RCC 7860 (cell line): ENCODE measurements at places on chromosomes 13 and 19.

GRCh38 chr19:6099599-6099998 is 10.7 kb downstream of the RFX2 start:
- no peak for DNase-seq

- DNase-seq, result no peak
Measured at GRCh38 chr13:112065867-112066623, 904 bp upstream of the SOX1 start.

DNA sequence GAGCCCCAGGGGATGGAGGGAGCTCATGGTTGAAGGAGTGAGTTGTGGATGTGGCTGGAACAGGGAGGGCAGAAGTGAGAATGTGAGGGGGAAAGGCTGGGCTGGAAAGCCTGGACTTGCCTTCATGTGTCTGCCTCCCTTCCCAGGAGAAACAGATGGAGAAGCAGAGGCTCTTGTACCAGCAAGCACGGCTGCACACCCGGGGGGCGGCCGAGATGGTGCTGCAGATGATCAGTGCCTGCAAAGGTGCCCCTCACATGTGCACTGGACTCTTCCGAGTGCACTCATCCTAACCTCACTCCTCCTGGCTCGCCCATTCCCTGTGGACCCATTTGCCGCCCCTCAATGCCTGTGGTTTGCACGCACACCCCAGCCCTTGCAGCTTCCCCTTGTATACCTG is 83.2 kb downstream of the MAP4K1 start:
- no peak for DNase-seq

DNA sequence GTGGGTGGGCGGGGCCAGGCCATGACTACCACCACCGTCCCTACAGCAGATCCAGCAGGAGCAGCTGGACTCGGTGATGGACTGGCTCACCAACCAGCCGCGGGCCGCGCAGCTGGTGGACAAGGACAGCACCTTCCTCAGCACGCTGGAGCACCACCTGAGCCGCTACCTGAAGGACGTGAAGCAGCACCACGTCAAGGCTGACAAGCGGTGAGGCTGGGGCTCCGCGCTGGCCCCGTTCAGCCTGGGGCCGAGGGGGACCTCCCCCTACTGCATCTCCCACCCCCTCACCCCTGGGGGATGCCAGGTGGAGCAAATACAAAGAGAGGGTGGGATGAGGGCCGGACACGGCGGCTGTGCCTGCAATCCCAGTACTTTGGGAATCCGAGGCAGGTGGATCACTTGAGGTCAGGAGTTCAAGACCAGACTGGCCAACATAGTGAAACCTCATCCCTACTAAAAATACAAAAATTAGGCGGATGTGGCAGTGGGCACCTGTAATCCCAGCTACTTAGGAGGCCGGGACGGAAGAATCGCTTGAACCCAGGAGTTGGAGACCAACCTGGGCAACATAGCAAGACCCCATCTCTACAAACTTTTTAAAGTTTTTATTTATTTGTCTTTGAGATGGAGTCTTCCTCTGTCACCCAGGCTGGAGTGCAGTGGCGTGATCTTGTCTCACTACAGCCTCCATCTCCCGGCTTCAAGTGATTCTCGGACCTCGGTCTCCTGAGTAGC is 18.1 kb upstream of the CELF5 start:
- no peak for DNase-seq

DNA sequence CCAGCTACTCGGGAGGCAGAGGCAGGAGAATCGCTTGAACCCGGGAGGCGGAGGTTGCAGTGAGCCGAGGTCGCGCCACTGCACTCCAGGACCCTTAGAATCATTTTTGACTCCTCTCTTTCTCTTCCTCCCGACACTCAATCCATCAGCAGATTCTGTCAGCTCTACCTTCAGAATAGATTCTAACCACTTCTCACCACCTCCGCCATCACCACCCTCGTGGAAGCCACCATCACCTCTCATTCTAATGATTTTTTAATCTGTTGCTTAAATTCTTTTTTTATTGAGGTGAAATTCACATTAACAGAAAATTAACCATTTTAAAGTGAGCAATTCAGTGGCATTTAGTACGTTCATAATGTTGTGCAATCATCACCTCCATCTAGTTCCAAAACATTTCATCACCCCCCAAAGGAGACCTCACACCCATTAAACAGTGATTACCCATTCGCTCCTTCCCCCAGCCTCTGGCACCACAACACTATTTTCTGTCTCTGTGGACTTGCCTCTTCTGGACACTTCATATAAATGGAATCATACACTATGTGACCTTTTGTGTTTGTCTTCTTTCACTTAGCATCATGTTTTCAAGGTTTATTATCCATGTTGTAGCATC is 5.0 kb upstream of the CCDC61 start:
- DNase-seq, result no peak

- DNase-seq, result no peak
Measured at GRCh38 chr13:83987394-83987793, 105.1 kb upstream of the SLITRK1 start.

DNA sequence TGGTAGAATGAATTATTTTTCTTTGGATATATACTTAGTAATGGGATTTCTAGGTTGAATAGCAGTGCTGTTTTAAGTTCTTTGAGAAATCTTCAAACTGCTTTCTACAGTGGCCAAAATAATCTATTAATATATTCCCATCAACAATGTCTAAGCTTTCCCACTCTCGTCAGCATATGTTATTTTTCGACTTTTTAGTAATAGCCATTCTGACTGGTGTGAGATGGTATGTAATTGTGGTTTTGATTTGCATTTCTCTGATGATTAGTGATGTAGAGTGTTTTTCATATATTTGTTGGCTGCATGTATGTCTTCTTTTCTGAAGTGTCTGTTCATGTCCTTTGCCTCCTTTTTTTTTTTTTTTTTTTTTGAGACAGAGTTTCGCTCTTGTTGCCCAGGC is 90.2 kb upstream of the CSNK1A1L start:
- no peak for DNase-seq

- no peak for DNase-seq
Measured at GRCh38 chr13:99046851-99047250, 69.0 kb upstream of the DOCK9 start.

DNA sequence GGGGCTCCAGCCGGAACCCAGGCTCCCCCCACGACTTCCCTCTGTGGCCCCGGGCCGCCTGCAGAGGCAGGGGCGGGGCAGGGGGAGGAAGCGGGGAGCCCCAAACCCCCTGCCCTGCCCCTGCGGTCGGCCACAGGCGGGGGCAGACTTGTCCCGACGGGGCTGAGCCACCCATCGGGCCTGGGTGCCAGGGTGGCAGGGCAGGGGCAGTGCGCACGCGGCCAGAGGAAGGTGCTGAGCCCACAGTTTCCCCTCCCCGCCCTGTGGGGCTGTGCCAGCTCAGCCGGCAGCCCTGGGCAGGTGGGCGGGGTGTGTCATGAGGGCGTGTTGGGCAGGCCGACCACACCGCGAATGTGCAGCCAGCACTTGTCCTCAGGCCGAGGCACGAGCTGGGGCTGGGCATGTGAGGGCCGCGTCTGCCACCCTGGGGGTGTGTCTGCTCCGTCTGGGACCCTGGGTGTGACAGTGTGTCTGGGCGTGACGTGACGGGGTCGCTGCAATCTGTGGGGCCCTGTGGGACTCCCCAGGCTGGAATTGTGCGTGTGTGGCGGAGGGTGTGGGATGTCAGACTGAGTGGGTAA is 17.7 kb downstream of the CCDC97 start:
- DNase-seq, result peak; percentile 72

DNA sequence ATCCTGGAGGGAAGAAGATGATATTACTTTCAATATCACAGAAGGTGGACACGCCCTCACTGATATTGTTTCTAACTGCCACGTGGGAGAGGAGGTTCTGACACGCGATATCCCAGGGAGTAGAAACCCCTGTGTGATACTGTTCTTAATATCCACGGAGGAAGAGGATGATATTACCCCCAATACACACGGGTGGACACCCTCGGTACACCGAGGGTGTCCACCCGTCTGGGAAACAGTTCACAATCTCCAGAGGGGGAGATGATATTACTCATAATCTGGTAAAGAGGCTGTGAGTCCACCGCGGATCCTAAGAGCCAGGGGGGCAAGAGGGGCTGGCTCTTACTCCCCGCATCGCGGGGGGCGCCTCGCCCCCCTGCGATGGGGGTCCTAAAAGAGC is 29.7 kb upstream of the RGCC start:
- DNase-seq, result no peak

GRCh38 chr13:85601526-85601925 is 197.7 kb downstream of the SLITRK6 start:
- DNase-seq, result no peak

GRCh38 chr19:40381321-40381720 is 8.7 kb downstream of the HIPK4 start:
- no peak for DNase-seq

- DNase-seq, result no peak
Measured at GRCh38 chr19:1483979-1484428, 5.0 kb upstream of the C19orf25 start.

GRCh38 chr19:21674454-21674853 is 92.9 kb downstream of the ZNF100 start:
- DNase-seq, result no peak

DNA sequence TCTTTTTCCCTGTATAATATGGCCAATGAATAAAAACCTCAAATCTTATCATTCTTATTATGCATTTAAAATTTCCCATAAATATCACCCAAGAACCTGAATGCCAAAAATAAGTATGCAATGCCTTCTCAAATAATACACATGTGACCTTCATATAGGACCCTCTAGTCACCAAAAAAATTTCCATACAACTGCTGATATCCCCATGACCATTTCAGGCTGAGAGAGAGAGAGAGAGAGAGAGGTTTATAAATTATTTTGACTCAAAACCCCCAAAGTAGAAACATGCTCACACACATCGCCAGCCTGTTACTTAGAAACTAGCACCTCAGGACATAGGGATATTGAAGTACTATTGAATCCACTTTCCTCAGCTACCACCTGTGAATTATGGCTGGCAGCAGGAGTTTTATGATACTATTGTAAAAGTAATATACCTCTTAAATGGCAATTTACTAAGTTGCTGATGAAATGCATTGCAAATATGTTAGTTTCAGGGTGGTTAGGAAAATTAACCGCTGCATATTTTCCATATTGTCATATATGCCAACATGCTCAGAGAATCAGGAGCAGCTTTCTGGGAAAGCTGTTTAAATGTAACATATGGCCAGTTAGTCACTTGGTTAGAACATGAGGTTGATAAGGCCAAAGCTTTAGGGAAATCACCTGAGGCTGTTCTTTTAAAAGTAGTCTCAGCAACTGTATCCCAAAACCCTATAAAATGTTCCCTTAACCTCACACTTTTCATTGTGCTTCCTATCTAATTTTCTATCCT is 230.8 kb downstream of the DCT start:
- no peak for DNase-seq

- no peak for DNase-seq
Measured at GRCh38 chr19:4172861-4173473, 9.4 kb downstream of the SIRT6 start.

DNA sequence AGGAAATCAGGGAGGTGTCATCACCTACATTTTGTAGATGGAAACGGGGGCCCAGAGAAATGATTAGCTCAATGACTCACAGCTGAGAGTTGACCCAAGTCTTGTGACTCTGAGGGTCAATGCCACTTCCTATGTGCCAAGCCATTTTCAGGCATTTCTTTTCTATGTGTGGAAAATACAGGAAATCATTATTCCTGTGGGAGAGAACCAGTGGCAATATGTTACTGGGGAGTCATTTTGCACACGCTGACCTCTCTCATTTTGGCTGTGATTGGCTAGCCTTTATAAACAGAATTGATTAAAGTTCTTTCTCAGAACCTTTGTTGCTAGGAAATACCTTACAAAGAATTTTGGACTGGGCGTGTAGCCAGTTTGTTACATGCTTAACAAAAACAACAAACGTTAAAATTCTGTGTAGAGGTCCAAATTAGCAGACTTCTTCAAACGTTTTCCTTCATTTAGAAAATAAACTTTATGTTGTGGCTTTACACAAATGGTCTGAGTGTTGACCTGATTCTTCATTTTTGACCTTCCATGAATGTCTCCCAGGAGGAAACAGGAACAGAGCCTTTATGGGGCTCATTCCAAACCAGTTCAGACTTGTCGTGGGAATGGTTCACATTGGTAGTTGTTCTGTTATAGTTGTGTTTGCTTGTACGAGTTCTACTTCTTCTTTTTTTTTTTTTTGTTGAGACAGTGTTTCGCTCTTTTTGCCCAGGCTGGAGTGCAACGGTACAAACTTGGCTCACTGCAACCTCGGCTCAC is 11.4 kb downstream of the PCCA start:
- peak; percentile 78 for DNase-seq

DNA sequence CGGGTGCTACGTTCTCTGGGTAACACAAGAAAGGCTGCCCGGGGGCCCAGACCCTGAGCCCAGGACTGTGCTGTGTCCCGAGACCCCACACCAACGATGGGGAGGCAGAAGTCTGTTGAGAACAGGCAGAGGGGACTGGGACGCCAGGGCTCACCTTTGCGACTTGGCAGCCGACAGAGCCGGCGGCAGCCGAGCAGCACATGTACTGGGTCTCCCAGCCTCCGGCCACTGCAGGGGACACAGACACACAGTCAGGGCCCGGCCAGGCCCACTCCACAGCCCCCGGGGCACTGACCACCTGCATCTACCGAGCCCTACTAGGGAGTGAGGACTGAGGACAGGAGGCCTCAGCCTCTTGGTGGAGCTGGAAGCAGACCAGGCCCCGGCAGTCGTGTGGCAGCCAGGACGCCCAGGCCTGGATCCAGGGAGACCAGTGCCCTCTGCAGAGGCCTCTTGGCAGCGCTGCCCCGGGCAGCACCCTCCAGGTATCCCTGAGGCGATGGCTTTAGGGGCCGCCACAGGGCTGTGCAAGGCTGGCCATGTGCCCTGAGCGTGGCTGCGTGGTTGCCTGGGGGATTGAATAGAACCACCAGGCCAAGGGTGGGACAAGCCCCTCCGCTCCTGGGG is 5.6 kb upstream of the ATP8B3 start:
- no peak for DNase-seq

- no peak for DNase-seq
Measured at GRCh38 chr19:19140476-19140875, 2.2 kb upstream of the TMEM161A start.

DNA sequence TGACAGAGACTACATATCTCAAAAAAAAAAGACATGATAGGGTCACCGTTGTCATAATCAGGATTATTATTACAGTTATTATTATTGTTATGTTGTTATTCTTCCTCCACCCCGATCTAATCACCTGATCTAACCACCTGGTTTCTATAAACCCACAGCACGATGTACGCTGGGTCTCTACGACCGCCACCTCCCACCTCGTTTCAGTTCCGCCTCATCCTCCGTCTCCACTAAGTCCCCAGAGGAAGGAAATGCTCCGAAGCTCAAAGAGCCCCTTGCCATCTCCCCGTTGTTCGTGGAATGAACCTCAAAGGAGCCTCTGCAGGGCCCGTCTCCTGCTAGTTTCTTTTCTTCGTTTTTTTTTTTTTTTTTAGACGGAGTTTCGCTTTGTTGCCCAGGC is 15.9 kb upstream of the MEIS3 start:
- no peak for DNase-seq

- no peak for DNase-seq
Measured at GRCh38 chr13:100722517-100722916, 47.9 kb upstream of the TMTC4 start.
